CD8-positive, alpha-beta memory T cell (primary cell): ENCODE measurements at places on chromosomes 2 and 18. TPM values are rescaled to one million over a fixed set of nuclear protein-coding genes. Genes with fewer than 3 reads are reported as not detected.

DNA sequence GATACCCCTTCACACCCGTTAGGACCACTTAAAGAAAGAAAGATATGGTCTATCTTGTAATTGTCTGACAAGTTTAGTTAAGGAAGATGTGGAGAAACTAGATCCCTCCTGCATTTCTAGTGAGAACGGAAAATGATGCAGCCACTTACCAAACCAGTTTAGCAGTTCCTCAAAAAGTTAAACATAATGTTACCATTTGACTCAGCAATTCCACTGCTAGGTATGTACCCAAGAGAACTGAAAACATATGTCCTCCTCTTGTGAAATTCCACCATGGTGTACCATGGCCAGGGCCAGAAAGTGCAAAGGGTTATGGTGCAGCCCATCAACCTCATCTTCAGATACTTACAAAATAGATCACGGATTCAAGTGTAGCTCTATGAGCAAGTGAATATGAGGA lies 79.0 kb upstream of the ID2 start:
- no peak for DNase-seq

Gene REG3G
- not detected for total RNA-seq

- DNase-seq = no peak
These were observed 56.3 kb upstream of the UPP2 start for GRCh38 chr2:158045362-158045761.

DNA sequence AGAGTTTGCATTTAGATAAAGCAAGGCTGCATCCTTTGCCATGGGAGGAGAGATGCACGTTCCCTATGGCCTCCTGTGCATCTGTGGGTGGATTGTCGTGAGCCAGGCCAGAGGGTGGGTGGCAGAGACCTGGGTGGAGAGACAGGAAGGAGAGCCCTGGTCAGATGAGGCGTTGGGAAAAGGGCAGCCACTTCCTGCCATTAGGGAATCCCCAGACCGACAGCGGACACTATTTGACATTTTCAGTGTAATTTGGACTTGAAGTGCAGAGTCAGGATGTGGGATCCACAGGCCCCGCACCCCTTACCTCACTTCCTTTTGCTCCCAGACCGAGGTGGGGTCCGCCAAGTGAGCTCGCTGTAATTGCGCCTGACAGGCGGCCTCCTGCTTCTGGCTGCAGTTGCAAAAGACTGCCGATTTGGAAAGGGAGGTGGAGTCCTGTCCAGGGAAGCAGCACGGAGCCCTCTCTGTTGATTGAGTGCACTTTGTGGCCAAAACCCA lies 150.0 kb downstream of the DYSF start:
- peak; percentile 42 for DNase-seq

Gene CAMKMT
- 11.7 TPM for total RNA-seq

DNA sequence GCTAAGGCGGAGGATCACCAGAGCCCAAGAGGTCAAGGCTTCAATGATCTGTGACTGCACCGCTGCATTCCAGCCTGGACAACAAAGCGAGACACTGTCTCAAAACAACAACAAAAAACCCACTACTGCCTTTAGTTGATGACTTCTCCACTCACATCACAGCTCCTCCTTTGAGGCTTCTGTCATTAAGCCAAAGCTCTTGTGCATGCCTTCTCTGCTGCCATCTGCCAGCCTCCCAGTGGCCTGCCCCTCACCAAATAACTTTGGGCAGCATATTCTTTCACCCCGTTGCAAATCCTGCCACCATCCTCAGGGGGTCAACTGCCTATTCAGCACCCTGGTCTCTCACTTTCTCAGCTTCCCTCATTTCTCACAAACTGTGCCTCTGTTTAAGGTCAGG lies 27.5 kb downstream of the OSBPL1A start:
- no peak for DNase-seq

GRCh38 chr2:228768818-228769217 lies 502.3 kb downstream of the PID1 start:
- no peak for DNase-seq

DNA sequence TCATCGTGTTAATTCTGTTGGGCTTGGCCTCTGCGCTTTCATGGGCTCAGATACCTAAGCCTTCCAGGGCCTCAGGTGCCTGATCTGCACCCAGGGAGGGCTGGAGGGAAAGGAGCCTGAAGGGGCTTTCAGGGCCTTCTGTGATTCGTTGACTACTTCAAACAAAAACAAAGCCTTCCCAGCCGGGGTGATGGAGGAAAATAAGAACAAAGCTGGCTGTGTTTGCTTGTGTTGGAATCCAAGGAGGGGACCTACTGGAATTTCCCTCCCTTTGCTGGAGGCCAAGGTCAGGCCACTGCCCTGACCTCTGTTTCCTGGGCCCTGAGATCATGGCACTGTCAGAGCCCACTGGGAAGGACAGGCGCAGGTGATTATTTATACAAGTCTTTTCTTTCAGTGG lies 135.3 kb downstream of the KLHL29 start:
- no peak for DNase-seq

- peak; percentile 14 for DNase-seq
These were observed 3.5 kb upstream of the LBX2 start for GRCh38 chr2:74502720-74503505.
